ENCODE measurements at places on chromosomes 6 and 20. TPM values are rescaled to one million over a fixed set of nuclear protein-coding genes. Genes with fewer than 3 reads are reported as not detected.

Gene HLA-DPA1
- polyA plus RNA-seq = 178 TPM

Gene PHACTR3
- polyA plus RNA-seq = not detected

Gene PTK7
- polyA plus RNA-seq = 0.25 TPM

Gene SNRPB
- 290 TPM for polyA plus RNA-seq

Gene ULBP2
- polyA plus RNA-seq = not detected

Gene SERPINB1
- polyA plus RNA-seq = 116 TPM

Gene KIF6
- polyA plus RNA-seq = not detected

Gene ARMC2
- 8.4 TPM for polyA plus RNA-seq

Gene SLCO4A1
- 2.5 TPM for polyA plus RNA-seq

Gene HEY2
- 0.39 TPM for polyA plus RNA-seq

Gene STMND1
- polyA plus RNA-seq = not detected

Gene FBXO30
- polyA plus RNA-seq = 1.8 TPM

Gene CST5
- polyA plus RNA-seq = not detected

Gene GABRR1
- not detected for polyA plus RNA-seq

Gene PRND
- polyA plus RNA-seq = 0.26 TPM

Gene PCED1A
- polyA plus RNA-seq = 17.8 TPM

Gene AKIRIN2
- 48.7 TPM for polyA plus RNA-seq

Gene LRRC73
- polyA plus RNA-seq = not detected

Gene CFB
- 0.68 TPM for polyA plus RNA-seq

Gene MYL9
- polyA plus RNA-seq = not detected

Gene TMEM74B
- not detected for polyA plus RNA-seq

Gene OOEP
- 1.1 TPM for polyA plus RNA-seq

Gene DDO
- not detected for polyA plus RNA-seq

Gene TBX18
- not detected for polyA plus RNA-seq

Gene OTOR
- not detected for polyA plus RNA-seq
